ENCODE measurements at places on chromosomes 2 and 18. TPM values are rescaled to one million over a fixed set of nuclear protein-coding genes. Genes with fewer than 3 reads are reported as not detected.

GRCh38 chr2:180071797-180072196, 64.7 kb upstream of the CWC22 start:
- no peak for DNase-seq

CIB4 gene
- not detected for total RNA-seq

- DNase-seq = no peak
These were observed 173.9 kb downstream of the HDAC4 start for GRCh38 chr2:239226677-239227581.

DNA sequence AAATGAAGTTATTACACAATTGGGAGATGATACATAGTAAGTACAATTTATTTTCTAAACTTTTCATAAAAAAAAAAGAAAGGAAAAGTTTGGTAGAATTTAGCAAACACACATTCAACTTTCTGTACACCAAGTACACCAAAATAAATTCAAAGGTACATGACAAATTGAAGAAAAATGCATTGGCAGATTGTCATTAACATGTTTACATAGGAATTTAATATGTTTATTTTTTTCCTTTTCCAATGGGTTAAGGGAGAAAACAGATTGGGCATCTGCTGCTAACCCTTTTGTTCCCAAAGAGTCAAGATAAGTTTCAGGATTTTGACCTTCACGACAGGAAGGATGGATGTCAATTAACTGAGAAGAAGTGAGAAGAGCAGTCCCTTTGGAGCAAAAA, 620.4 kb downstream of the XIRP2 start:
- DNase-seq = peak; percentile 16

DNA sequence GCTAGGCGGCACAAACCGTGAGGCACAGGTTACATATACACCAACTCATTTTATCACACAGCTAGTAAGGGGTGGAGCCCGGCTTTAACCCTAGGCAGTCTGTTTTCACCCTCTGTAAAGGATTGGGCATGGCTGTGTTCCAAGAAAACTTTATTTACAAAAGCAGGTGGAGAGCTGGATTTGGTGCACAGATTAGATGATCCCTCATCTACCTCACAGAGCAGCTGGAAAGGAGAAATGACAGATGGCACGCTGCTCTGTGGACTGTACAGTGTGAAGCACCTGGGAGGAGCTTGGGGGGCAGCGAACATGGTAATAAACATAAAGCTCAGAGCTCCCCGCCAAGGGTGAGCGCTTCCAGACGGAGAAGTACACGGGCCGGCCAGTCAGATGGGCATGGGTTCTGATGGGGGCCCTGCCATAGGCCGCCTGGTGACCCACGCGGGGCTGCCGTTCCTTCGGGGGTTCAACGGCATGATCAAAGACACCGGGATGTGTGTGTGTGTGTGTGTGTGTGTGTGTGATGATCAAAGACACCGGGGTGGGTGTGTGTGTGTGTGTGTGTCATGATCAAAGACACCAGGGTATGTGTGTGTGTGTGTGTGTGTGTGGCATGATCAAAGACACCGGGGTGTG, 862 bp upstream of the TMEM177 start:
- DNase-seq = no peak

- DNase-seq = no peak
These were observed 65.4 kb downstream of the PID1 start for GRCh38 chr2:229205704-229206103.

GRCh38 chr18:23177433-23178072, 42.3 kb downstream of the CABLES1 start:
- DNase-seq = no peak

GRCh38 chr2:71277147-71277475, 50.2 kb upstream of the PAIP2B start:
- DNase-seq = no peak

- DNase-seq = no peak
These were observed 180.3 kb downstream of the MYCN start for GRCh38 chr2:16120591-16121180.

NMS gene
- not detected for total RNA-seq

DNA sequence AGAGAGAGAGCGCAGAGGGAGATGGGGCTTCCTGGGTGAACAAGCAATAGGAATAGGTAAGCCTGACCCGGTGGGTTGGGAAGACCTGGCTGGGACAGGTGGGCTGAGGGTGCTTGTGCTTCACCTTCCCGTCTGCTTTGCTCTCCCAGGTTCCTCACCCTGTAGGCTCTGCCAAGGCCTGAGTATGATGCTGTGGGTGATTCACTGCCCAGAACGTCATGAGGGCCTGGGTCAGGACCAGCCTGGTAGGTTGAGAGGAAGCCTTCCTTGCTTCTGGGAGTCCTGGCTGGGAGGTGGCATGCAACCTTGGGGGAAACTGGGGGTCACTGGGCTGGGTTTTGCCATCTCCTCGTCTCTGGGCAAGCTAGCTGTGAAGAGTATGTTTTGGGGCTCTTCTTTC, 220.2 kb upstream of the APCDD1 start:
- DNase-seq = peak; percentile 88

RNF149 gene
- total RNA-seq = 120 TPM

DNA sequence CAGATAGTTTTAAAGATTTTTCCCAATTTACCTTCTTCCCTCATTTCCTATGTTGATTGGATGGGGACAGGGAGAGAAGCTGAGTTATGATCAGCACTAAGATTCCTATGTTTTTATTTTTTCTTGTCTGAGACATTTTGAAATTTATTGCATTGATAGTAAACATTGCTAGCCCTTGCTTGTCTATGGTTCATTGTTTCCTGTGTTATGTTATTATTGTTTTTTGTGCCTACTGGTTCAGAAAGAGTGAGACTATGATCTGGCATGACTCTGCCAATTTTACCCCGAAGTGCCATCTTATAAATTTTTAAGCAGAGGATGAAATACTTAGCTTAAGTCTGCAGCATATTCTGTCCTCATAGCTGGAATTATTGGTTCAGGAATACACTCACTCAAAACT, 478.5 kb downstream of the MBD2 start:
- peak; percentile 71 for DNase-seq

PLGLB2 gene
- total RNA-seq = not detected

- no peak for DNase-seq
These were observed 1406.9 kb upstream of the NXPH2 start for GRCh38 chr2:140187086-140187485.

DNA sequence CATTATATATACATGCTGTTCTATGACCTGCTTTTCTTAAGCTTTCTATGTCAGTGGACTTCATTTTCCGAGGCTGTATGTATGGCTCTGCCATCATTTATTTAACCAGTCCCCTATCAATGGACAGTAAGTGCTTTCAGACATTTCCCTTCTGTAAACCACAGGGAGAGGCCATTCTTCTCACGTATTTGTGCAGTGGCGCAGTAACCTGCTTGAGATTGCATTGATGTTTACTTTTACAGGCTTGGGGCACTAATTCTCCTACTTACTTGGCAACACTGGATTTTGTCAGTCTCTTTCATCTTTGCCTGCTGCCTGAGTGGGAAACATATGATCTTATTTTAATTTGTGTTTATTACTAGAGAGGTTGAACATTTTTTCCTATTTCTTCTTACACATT, 52.1 kb downstream of the BOLA3 start:
- DNase-seq = no peak

UPP2 gene
- total RNA-seq = not detected

DNA sequence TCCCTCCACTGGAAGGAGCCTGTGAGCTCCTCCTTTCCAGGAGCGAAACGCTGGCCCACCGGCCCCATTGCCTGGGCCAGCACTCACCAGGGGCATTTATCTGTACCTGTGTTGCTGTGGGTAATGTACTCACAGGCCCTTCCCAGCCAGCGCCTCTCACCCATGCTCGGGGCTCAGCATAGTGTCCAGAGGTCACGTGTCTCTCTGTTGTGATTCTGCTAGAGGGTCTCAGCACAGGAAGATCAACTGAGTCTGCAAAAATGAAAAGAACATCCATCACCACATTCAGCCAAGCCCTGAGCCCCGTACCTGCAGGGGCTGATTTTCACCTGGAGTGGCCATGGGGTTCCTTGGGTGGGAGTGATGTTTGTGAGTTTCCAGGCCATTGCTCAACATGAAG, 103.1 kb upstream of the TPO start:
- no peak for DNase-seq

DNA sequence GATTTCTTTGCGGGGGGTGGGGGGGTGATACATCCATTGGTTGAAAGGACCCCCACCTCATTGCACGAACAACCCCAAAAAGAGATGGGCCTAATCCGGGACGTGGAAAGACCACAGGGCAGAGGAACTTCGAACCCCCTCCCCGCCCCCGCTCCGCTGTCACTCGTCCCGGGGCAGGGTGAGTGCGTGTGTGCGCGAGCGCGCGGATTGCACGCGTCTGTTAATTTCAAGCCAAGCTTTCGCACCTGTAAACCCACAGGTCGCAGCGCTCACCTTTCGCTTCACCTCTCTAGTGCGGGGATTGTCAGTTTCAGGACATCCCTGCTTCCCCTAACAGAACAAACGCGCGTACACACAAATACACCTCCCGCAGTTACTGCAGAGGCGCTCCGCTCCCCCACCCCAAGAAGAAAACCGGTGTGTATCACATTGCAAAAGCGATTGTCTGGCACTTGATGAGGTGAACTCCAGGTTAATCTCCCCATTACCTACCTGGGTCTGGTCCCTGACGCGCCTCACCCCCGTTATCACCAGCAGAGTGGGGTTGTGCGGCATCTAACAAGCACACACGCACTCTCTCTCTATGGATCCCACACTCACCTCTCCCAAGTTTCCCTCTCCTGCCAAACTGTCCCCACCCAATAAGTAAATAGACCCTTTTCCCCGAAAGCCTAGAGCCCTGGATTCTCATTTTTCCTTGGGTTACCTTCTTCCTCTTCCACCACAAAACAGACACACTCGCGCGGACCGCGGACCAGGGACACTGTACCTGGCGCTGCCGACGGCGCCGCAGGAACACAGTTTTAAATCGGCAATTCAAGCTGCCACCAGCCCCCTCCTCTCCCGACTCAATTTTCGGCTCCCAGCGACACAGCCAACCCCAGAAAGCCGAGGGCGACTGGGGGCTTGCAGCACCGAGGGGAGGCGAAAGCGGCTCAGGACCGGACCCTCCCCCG, 1.0 kb downstream of the CYP26B1 start:
- DNase-seq = no peak

TRIM54 gene
- total RNA-seq = not detected

Data from bronchial epithelial cell (primary cell).